ENCODE measurements at places on chromosomes 11 and 22.

- no peak for DNase-seq
These were observed 5.6 kb upstream of the STARD10 start for GRCh38 chr11:72799441-72799840.

DNA sequence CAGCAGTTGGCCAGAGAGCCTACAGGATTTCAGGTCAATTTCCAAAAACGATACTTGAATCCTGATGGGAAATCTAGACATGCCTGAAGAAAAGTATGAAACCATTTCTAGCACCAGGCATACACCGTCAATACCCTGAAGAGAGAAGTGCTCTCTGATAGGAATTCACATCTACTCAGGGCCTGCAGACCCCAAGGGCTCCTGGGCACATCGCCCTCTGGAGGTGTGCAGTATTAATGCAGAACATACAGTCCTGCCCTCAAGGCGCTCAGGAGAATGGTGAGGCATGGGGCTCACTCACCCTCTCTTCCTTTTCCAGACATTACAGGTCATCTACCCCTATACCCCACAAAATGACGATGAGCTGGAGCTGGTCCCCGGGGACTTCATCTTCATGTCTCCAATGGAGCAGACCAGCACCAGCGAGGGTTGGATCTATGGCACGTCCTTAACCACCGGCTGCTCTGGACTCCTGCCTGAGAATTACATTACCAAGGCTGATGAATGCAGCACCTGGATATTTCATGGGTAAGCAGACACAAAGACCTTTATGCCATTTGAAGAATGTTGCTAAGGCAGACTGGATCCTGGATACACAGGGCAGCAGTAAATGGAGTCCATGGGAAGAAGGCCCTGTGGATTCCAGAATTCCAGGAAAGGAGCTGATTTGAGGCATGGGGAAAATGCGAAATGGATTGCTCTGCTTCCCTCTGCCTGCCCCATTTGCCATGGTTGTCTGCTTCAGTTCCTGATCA lies 49.3 kb upstream of the CRTAM start:
- no peak for DNase-seq

- no peak for DNase-seq
These were observed 165.5 kb upstream of the NTM start for GRCh38 chr11:131204765-131205380.

GRCh38 chr22:17366830-17367229 lies 2.4 kb upstream of the CECR2 start:
- peak; percentile 11 for DNase-seq

DNA sequence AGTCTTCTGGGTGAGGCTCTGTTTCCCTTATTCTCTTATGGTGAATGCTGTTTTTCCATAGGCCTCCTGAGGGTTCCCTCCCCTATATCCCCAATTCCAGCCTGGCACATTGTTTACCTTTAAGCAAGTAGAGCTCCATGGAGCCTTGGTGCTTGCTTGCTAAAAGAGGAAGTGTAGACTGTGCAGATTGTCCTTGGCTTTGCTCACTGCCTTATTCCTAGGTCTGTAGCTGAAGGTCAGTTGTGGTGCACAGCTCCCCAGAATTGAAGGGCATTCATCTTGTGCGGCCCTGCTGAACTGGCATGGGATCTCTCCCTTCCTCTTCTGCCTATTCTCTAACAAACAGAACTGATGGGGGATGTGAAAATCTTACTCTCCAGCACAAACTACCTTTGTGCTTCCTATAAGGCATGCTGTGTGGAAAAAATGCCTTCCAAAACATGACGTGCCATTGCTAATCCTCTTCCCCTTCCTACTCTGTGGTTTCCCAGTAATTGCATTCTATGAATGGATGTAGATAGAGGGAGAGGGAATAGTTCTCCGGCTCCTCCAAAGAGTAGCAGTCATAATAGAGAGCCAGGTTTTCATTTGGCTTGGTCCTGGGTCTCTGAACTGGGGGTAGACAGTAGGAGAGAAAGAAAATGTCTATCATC lies 34.2 kb upstream of the PLET1 start:
- no peak for DNase-seq

DNA sequence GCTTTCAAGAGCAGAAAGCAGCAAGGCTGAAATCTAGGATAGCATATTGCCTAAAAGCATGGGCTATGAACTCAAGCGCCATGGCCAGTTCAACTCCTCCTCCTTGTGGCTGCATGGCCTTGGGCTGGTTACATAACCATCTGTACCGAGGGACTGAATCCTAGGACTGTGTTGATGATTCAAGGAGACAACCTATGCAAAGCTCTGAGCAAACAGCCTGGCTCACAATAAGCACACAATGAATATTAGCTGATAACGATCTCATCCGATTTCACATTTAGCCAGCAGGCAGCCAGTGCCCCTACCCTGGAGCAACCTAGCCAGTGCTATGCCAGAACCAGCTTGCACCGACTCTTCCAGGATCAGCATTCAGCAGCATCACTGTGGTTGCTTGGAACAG lies 698.4 kb downstream of the TBC1D22A start:
- no peak for DNase-seq

DNA sequence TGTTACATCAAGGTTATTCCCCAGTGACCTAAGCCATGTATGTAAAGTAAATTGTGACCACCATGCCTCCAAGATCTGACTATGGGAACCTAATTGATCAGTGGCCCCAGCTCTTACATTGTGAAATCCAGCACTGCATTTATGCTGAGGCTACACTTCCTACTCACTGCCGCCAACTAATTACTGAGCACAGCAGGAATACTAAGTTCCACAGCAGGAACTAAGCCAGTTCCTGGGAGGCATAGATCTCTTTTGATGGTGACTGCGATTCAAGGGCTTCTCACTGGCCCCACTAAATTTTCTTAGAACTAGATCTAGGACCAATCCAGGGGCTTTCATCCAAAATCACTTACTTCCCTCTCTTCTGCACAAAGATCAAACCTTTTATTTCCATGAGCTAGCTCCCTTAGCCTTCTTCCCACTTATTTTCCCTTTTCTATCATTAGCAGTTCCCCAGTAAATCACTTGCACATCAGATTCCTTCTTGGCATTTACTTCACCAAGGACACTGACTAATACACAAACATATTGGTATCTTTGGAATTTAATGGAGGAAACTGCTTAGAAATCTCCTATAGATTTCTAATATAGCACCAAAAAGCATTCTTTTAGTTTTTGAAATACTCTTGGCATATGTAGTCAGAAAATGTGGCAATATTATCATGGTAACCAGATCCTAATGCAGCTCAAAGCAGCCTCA lies 46.0 kb downstream of the CNTN5 start:
- DNase-seq: no peak

DNA sequence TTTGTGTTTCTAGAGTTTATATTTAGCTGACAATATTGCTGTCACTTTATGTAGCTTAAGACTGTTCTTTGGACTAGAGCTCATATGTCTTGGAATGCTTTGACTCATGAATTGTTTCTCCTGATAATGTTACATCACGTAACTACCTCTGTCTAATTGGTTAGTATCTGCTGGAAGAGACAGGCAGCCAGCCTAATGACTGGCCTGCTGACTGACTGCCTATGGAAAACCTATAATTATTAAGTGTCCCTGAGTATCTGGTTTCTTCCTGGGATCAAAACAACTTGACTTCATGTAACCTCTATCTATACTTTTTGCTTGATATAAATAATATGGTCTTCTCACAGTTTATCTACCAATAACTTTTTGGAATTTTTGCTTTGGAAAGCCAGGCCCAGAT lies 9.4 kb downstream of the SOX6 start:
- DNase-seq: no peak

DNA sequence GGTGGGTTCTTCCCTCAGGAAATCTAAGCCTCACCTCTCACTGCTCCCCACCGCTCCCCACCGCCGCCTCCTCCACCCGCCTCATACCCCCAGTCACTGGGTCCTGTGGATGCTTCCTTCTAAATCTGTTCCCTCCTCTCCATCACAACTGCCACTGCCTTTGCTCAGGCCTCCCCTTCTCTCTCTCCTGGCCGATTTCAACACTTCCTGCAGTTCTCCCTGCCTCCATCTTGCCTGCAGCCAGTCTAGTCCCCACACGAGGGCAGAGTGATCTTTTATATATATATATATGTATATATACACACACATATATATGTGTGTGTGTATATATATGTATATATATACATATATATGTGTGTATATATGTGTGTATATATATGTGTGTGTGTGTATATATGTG lies 27.8 kb downstream of the CREB3L1 start:
- no peak for DNase-seq

- no peak for DNase-seq
These were observed 25.3 kb upstream of the SESN3 start for GRCh38 chr11:95256321-95256779.

DNA sequence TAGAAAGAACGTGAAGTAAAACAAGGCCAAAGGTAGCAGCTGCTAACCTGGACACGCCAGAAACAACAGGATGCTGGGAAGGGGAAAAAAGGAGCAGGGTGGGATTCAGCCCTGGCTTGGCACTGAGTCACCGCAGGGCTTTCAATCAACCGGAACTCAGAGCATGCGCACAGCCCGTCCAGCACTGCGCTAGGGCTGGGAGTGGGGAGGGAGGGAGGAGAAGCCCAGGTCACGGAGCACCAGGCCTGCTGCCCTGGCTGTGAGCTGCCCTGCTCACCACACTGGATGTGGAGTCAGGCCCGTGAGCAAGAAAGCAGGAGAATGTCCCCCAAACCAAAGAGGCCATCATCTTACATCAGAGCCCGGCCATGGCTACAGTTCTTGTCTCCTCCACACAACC lies 51.5 kb downstream of the APOL1 start:
- no peak for DNase-seq

DNA sequence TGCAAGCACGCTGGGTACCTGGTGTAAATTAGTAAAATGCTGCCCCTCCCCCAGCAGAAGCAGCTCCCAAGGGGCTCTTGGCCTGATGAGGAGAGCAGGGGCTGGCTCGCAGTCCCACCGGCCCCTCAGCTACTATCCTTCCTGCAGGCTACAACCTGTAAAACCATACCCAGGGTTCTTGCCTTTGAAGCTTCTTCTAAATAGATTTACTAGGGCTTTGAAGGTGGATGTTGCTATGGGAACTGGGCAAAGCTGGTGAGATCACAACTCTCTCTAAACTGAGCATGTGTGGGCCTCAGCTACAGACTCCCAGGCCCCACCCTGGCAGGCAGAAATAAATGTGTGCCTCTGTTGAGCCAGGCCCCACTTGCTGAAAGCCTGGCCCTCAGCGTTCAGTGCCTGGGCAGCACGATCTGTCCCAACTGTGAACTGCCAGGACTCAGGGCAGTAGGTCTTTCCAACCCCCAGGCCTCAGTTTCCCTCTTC lies 18.5 kb downstream of the CD5 start:
- DNase-seq: peak; percentile 60

DNA sequence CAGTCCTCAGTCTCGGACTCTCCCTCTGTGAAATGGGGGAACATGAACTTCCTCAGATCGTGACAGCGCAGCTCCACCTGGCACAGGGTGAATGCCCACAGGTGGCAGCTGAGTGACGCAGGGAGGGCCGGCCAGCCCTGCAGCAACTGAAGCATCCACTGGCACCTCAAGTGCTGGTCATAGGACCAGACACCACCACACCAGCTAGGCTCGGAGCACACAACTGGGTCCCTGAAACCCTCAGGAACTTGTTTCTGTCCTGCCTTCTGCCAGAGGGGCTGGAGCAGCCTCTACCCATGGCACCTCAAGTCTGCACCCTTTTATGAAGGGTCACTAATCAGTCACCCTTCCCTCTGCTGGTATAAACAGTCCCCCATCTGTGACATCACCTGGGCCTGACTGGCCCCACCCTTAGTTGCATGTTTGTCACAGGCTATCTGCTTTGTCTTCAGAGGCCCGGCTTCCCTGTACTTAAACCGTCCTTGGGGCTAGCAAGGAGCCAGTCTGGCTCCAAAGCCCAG lies 7.4 kb upstream of the CDC42BPG start:
- no peak for DNase-seq

- no peak for DNase-seq
These were observed 264.6 kb upstream of the PLET1 start for GRCh38 chr11:112525270-112525669.

GRCh38 chr11:106276126-106276525 lies 198.7 kb downstream of the AASDHPPT start:
- DNase-seq: no peak

DNA sequence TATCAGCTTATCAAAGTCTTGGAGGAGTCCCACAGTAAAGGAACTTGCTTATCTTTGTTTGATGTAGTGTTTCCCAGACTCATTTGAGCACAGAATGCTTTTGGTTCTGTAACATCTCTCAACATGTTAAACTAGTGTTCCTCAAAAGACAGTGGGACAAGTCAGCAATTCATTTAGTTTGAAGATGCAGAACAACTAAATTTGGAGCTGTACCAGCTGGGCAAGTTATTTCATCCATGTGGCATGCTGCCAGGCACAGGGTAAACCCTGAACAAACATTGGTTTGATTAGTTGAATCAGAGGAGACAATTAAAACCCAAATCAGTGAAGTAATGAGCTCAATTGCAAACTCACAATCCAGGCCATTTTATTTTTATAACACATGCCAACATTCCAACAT lies 141.2 kb downstream of the CSNK2A3 start:
- DNase-seq: no peak

GRCh38 chr22:48316257-48317250 lies 1511.1 kb downstream of the BRD1 start:
- DNase-seq: no peak

DNA sequence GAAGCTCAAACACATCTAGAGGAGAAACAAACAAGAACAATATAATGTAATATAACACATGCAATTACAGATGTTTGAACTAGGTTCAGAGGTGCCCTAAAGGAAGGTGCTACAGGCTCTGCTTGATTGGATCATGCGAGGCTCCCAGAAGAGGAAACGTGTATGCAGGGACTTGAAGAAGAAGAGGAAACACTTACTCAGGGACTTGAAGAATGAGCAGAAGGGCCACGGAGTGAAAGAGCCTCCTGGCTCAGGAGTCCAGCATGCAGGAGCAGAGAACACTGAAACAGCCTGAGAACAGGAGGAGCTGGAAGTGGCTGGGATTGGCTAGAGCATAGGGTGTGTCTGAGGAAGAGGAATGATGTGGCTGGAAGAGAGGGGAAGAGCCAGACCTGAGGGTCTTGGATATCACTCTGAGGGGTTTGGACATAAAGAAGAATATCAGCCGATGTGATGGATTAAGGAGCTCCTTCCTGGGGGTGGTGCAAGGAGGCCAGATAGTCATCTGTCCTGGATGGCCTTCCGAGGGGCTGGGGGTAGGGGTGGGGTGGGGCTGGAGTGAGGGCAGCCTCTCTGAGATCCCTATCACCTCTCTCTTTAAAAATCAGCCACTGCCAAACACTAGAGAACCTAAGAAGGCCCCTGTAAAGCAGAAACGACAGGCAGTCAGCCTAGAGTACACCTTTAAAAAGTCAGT lies 16.8 kb downstream of the FZD4 start:
- DNase-seq: no peak

GRCh38 chr11:130441719-130442118 lies 6.7 kb upstream of the ADAMTS15 start:
- DNase-seq: no peak

- peak; percentile 58 for DNase-seq
These were observed 2.1 kb downstream of the DEAF1 start for GRCh38 chr11:692824-693414.

DNA sequence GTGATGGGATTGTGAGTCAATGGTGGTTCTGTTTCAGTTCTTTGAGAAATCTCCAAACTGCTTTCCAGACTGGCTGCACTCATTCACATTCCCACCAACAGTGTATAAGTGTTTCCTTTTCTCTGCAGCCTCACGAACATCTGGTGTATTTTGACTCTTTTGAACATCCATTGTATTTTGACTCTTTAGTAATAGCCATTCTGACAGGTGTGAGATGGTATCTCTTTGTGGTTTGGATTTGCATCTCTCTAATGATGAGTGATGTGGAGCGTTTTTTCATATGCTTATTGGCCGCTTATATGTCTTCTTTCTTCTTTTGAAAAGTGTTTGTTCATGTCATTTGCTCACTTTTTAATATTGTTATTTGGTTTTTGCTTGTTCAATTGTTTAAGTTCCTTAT lies 19.4 kb downstream of the NELL1 start:
- DNase-seq: no peak

Data from activated CD4-positive, alpha-beta T cell treated with anti-CD3 and anti-CD28 coated beads, Interleukin-2, amount 50 U/mL, for 1 hour (primary cell).